GM06990 (cell line): ENCODE measurements at places on chromosomes 2 and 18.
A peak's percentile ranks its signal among the peaks of the same experiment; 100 is the strongest.

GRCh38 chr2:237154884-237155851 is 69.5 kb downstream of the COPS8 start:
- DNase-seq = peak; percentile 42

DNA sequence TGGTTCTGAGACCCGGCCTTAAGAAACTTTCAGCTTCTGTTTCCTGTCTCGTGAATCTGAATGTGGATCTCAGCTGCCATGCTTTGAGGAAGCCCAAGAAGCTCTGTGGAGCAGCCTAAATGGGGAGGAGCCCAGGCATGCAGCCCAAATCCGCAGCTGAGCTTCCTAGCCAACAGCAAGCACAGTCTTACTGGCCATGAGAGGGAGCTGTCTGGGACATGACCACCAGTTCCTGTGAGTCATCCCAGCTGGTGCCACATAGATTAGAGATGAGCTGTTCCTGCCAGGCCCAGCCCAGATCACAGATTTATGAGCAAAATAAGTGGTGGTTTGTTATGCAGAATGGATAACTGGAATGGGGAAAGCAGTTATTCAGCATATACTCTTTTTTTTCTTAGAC is 224.4 kb upstream of the APCDD1 start:
- DNase-seq = no peak

- no peak for DNase-seq
Observed at GRCh38 chr2:238905224-238905623, 57.3 kb downstream of the TWIST2 start.

DNA sequence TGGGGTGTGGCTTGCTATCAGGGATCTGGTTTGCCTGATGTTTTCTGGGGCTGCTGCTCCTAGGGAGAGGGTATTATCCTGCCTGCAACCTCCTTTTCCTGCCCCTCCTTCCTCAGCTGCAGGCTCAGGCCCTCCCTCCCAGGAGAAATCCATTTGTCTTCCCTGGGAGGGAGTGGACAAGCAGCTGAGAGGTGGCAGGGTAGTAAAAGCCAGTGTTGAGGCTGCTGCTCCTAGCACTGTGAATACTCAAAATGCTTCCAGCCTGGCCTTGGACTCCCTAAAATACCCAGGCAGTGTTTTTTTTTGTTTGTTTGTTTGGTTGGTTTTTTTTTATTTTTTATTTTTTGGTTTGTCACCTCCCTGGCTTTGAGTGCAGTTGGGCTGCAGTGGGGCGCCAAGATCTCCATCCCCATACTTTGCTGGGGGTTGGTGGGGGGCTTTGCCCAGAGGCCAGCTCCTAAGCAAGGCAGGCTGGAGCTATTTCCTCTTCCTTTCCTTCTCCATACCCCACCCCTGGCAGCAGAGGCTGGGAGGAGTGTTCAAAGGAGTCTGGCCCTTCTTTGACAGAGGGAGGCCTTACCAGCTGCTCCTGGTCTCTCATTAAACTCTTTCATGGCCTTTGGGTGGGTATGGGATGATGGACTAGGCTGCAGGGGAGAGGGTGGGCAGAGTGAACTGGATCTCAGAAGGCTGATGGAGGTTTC is 13.6 kb downstream of the HOXD3 start:
- DNase-seq = no peak

- no peak for DNase-seq
Observed at GRCh38 chr2:18544171-18544570, 16.3 kb downstream of the RDH14 start.

DNA sequence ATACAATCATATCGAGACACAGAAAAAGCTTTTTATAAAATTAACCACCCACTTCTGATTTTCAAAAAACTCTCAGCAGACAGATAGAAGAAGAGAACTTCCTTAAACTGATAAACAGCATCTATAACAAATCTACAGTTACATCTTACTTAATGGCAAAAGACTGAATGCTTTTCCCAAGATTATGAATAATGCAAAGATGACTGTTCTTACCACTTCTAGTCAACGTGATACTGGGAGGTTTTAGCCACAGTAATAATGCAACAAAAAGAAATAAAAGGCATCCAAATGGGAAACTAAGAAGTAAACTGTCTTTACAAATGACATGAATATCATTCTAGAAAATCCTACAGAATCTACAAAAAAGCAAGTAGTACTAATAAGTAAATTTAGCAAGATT is 58.0 kb upstream of the TMEM247 start:
- DNase-seq = no peak

DNA sequence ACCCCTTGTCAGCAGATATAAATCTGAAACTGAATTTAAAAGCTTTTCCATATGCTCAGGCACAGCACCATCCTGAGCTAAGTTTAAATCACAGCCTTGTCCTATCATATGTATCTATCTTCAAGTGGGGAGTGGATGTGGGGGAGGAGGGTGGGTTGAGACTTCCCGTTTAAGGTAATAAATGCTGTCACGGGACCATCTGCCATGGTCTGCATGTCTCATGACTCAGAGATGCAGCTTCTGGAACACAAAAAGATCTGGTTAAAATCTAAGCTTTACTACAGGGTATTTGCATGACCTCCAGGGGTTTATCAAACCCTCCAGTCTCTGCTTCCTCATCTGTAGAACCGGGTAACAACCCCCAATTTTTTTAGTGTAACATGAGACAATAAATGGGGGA is 377.7 kb upstream of the ST6GAL2 start:
- no peak for DNase-seq

DNA sequence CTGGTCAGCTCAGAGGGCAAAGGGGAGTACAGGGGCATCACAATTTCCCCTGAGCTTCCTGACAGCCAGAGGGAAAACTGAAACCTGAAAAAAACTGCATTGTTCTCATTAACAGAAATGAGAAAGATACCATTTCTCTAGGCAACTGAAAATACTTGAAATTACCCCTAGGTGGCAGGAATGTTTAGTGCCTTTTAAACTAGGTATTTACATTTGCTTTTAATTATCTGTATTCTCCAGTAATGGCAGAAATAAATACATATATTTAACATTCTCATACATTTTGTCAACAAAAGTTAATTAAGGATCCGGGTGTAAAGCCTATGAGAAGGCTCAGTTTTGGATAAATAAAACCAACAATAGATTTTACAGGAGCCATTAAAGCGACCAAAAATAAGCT is 34.5 kb downstream of the RPL31 start:
- no peak for DNase-seq

DNA sequence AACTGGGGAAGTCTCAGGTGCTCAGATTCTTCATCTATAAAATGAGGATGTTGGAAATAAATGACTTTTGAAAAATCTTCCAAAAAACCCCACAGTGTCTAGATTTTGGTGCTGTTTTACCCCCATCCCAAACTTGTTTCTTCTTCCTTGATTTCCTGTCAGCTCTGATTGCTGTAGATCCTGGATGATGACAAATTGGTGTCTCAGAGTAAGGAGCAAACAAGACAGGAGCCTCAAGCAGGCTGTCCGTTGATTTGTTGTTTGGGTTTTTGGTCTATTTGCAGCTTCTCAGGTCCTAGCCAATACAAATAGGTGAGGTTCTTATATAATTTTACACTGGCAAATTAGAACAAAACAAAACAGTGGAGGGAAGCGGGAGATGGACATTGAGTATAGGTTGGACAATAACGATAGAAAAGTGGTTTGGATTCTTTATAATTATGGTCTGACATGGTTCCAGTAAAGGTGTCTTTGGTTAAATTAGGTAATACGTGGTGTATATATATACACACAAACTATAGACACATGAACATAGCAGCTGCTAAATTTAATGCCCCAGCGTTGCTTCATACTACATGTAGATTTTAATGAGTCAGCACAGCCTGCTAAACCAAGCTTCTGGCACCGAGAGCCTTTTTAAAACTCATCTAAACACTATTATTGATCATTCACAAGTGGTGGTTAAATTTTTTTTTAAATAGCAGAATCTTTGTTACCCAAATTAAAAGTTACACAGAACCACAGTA is 142.5 kb downstream of the FMNL2 start:
- no peak for DNase-seq

GRCh38 chr2:230335461-230335863 is 8.5 kb downstream of the SP140L start:
- no peak for DNase-seq

DNA sequence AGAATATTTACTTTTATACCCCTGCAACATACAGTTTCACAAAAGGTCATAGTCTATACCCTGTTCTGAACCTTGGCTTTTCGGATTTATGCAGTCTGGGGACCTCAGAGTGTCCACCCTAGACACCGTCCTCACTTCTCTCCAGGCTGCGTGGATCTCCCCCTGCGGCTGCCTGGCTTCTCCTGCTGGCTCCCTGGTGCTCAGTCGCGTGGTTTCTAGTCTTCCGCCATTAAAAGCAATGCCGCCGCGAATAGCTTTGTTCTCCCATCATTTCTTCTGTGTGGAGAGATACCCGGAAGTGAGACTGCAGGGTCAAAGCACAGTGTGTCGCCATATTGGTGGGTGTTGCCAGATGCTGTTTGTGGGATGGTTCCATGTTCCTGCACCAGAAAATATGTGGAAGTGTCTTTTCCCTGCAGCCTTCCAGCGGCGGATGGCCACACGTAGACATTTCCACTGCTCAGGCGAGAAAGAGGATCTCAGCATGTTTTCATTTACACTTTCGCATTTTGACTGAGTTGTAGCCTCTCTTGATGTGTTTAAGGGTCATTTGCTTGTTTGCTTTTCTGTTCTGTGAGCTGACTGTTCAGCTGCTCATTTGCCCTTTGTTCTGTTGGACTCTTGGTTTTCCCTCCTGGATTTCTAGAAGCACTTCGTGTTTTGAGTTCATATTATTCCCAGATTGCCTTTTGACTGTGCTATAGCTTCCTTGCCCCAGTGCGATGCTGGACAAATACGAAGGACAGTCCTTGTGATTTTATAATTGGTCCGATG is 22.9 kb upstream of the ASB1 start:
- no peak for DNase-seq

DNA sequence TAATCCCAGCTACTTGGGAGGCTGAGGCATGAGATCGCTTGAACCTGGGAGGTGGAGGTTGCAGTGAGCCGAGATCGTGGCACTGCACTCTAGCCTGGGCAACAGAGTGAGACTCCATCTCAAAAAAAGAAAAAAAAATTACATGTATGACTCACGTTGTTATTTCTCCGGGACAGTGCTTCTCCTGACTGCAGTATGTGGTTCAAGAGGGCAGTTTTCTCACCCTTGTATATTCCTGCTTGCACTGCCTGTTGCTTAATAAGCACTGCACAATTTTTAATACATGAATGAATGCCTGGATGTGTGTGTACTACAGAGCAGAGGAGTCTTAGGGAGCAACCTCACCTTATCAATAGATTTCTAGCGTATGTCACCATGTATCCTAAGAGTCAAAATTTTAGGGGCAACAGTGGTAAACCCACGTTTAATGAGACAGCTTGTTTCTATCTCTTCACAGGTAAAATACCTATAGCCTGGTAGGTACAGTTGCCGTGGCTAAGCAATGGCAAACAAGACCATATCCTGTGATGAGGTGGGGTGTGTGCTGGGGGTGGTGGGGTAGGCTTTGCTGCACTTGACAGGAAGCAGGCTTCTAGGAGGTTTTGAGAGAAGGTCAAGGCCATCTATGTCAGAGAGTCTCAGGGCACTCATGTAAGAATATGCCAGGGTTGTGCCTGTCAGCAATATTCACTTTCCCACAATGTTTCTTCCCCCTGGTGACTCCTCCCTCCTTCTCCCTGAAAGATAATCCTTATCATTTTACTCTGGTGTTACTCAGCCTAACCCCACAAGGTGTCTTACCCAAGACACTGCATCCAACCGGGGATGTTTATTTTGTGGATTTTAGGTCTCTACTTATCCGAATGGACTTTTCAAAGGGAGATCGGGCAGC is 36.9 kb upstream of the MEX3C start:
- no peak for DNase-seq

GRCh38 chr2:163626639-163627109 is 109.1 kb downstream of the FIGN start:
- no peak for DNase-seq

GRCh38 chr2:41695198-41696113 is 352.4 kb upstream of the PKDCC start:
- DNase-seq = no peak

DNA sequence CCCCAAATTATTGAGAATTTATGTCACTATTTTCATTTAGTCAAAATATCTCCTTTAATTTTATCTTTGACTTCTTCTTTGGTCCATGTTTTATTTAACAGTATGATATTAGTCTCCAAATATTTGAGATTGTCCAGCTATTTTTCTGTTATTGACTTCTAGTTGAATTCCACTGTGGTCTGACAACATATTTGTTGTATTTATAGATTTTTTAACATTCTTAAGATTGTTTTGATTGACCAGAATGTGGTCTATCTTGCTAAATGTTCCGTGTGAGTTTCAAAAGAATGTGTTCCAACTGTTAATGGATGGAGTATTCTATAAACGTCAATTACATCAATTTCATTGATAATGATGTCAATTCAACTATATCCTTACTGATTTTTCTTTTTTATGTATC is 1452.1 kb downstream of the SUCLG1 start:
- no peak for DNase-seq

DNA sequence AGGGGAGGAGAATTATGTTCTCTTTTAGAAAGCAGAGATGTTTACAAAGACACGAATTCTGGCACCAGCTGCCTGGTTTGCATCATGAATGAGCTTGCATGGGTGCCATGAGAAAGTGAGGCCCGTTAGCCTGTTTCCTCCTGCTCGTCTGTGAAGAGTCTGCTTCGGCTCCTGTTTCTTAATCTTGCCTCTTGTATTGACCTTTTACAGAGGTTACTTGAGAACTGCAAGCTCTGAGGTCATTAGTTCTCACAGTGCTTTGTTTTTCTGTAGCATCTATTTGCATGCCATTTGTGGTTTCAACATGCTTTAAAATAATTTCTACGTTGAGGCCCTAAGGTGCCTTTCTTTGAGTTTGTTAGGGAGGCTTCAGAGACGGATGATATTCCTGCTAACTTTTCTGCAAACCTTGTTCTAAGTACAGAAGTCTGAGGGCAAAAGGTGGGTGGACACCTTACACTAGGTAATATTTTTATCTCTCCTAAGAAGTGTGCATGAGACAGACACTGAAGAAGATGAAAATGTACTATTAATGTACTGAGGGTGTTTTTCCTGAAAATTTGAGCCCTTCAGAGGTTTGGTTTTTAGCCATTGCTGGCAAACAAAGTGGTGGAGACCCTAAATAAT is 53.4 kb upstream of the LINC00305 start:
- peak; percentile 9 for DNase-seq

- no peak for DNase-seq
Observed at GRCh38 chr2:101120124-101120996, 30.8 kb downstream of the TBC1D8 start.

GRCh38 chr2:139020287-139020686 is 240.1 kb upstream of the NXPH2 start:
- no peak for DNase-seq

GRCh38 chr18:24196764-24197163 is 57.9 kb downstream of the CABYR start:
- no peak for DNase-seq
